Globus pallidus (tissue), 1 donor: ENCODE measurements at places on chromosomes 16 and 17.

DNA sequence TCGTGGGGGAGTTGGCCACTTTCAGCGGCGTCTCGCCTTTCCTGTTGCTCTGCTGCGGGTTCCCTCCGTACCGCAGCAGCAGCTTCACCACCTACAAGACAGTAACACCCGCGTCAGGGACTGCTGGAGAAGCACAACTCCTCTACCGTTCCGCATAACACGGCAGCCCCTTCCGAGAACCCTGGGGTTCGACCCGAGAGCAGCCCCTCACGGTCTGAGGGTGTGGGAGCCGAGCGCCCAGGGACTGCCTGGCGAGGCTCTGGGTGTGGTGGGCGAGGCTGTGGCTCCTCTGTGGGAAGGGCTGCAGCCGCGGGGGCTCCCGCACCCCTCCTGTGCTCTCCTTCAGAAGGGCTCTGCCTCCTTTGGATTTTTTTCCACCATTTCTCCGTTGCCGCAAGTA lies 68.6 kb downstream of the ZNF778 start:
- no peak for DNase-seq

DNA sequence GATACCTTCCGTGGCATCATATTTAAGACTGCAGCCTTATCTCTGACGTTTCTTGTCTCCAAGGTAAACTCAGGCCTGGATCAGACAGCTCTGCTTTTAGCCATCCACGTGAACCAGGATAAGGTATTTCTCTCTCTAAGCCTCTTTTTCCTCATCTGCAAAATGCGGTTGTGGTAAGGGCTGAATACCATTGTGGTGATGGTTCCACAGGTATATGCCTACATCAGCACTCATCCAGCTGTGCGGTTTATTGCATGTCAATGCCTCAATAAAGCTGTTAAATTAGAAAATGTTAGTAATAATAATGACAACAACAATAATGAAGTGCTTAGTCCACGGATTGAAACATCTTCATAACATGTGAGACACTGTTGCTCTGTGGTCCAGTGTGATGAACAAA lies 104.4 kb downstream of the GRIN2A start:
- no peak for DNase-seq

DNA sequence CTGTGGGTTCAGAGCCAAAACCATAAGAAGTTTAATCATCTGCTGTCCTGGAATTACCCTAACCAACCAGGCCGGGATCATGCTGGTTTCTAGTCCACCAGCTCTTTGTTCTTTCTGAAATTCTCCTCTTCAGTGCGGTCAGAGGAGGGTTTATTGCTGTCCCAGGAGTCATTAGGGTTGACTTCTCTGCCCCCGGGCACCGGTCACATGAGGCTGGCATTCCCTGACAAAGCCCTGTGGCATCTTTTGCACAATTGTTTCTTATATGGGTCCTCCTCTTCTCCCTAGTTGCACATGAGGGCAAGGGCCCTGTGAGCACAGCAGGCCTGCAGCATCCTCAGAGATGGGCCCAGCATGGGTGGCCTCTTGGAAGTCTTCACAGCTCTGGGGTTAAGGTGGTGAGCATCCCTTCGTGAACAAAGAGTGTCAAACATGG lies 243.9 kb downstream of the IRF8 start:
- no peak for DNase-seq

DNA sequence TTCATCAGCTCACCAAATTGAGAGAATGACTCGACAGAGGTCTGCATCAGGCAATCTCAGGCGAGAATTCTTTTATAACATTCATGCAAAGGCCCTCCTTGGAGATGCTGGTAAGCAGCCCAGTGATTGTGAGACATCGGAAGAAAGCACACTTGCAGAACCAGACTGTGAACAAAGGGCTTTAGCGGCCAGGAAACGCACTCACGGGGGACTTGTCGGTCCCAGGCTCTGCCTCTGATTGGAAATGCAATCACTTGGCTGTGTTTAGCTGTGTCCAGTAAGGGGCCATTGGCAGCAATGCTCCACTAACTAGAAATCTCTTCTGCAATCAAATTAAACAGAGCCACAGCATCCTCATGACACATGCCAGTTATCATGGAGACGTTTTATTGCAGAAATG lies 226.7 kb upstream of the CDH13 start:
- no peak for DNase-seq

DNA sequence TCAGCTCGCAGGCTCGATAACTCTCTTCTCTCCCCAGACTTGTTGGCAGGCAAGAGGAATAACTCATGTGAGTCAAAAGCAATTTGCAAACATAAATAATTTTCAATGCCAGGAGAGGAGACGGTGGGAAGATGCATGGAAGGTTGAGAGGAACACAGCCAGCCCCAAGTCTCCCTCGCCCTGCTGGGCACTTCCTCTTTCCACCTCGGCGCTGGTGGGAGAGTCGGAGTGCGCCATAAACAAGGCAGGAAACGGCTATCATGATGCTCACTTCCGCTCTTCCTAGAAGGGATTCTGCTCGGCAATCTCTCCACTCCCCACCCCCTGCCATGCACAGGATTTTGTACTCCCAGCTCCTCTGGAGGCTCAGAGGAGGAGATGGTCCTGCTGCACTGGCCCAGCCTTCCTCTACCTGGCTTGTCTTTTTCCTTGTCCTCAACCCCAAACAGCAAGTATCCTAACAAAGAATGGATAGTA lies 13.0 kb downstream of the CBX4 start:
- DNase-seq, result no peak

- DNase-seq, result peak; percentile 37
These were observed 209.7 kb downstream of the RBFOX3 start for GRCh38 chr17:79400989-79401703.

GRCh38 chr17:5121186-5121841 lies 5.5 kb downstream of the USP6 start:
- DNase-seq, result no peak

GRCh38 chr17:38507436-38507835 lies 79.2 kb downstream of the ARHGAP23 start:
- no peak for DNase-seq

- DNase-seq, result peak; percentile 61
These were observed 35.3 kb downstream of the NPLOC4 start for GRCh38 chr17:81601525-81602120.

GRCh38 chr16:53737552-53737951 lies 33.6 kb downstream of the FTO start:
- no peak for DNase-seq
